ENCODE measurements at places on chromosomes 3 and 15.

- DNase-seq: no peak
Measured at GRCh38 chr3:54862526-54862925, 65.3 kb downstream of the LRTM1 start.

DNA sequence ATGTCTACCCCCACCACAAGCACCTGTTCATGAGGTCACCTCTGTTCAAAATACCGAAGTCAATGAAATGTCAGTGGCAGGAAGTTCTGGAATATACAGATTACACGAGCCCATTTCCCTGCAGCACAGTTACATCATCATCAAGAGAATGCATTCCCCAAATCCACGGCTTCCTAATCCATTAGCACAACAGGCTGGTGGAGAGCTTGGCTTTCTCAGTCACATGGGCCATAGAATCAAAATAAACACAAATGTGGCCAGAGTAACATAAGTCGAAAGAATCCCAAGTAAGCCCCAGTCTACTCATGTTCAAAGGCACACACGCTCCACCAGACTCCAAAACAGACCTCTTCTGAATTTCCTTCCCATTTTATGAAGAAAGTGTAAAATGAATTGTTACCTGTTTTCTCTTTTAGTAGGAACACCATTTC lies 419.3 kb downstream of the MAGI1 start:
- no peak for DNase-seq

GRCh38 chr3:8650583-8651416 lies 6.2 kb upstream of the SSUH2 start:
- no peak for DNase-seq

DNA sequence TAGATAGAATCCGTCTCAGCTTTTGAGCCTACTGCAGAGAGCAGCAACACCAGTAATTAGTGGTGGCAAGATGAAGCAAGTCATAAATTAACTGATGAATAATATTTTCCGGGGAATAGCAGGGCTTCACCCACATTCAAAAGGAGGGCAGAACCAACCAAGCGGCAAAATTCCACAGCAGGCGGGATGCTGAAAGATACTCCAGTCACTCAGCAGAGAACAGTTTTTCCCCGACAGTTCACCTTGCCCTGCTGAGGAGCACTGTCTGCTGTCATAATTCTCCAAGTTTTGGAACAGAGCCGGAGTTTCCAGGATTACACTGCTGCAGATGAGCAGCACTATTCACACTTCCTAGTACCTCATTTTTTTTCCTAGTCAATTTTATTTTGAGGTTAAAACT lies 274.7 kb downstream of the CD47 start:
- no peak for DNase-seq

DNA sequence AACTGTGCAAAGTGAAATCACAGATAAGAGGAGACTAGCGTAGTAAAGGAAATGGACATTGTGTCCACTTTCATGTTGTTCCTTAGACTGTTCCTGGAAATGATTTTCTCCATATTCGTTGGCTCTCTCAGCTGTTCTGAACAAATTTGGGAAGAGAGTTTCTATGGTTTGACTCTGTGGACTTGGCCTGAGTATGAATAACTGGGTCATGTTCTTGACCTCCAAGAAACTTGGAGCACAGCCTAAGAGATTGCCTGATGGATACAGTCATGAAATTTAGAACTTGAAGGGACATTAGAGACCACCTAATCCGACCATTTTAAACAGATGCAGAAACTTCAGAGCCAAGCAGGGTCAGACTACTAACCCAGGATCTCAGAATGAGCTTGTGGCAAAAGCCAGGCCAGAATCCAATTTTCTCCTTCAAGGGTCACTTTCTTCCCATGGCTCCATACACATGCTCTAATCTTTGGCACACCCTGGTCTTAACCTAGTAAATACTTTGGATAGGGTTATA lies 430.4 kb downstream of the RBMS3 start:
- no peak for DNase-seq

DNA sequence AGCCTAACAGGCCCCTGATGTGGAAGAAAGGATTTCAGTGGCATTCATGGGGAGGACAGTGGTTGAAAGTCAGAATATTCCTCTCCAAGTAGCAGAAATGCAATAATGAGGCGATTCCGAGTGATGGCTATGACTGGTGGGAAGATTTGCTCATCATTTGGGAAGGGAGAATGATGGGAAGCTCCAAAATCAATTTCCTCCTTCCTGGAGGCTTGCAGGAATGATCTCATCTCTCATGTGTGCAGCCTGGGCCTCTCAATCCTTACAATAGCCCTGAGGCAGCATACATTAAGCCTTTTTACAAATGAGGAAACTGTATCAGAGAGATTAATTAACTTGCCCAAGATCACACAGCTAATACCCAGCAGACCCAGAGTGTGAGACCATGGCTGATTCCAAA lies 58.7 kb downstream of the BOC start:
- DNase-seq: no peak

DNA sequence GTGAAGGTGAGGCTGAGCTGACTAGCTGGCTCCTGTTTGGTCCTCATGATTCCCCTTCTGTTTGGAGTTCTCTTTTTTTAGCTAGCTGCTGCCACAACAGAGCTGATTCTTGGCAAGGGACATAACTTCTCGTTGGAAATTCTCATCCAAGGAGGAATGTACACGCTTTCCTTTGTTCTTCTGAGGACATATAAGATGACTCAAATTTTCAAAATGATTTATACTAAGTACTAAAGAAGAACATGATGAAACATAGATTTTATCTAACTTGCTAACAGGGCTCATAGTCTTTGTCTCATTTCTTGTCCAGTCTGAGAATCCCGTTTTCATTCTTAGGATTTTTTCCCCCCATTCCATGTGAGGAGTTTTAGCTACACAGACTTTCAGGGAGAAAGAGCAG lies 2.9 kb upstream of the TFG start:
- no peak for DNase-seq

DNA sequence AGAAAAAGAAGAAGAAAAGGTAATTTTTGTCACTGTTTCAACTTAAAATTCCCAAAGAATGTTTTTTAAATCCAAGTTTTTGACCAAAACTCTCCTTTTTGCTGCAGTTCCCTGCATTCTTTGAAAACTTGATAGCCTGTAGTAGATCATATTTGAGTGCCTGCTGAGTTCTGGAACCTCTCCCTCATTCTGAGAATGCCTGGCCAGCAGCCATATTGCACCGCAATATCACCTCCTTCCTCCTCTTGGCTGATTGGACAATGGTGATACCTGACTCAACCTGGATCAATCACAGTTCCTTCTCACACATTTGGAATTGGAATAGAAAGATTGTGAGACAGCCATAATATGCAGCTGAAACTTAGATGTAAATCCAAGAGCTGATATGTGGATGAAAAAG lies 97.6 kb upstream of the GAP43 start:
- DNase-seq: no peak

- DNase-seq: no peak
Measured at GRCh38 chr15:52144656-52145178, 32.1 kb upstream of the BCL2L10 start.

DNA sequence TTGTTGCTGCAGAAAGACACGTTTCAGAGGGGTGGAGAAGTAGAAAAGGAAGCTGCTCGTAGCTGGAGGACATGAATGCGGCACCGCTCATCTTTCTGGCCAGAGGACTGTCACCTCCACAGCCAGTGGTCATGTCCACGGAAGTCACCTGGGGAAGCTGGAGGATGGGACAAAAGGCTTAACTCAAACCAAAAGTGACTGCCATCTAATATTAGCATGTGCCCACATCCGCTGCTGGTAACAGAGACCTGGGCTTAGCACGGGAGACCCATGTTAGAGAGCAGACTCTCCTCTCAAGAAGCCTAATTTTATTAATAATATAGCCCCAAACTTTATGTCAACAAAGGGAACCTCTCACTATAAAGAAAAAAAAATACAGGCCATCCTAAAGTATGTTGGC lies 5.9 kb downstream of the MEX3B start:
- DNase-seq: no peak

GRCh38 chr15:74019734-74020133 lies 25.2 kb downstream of the PML start:
- DNase-seq: no peak

GRCh38 chr3:149563114-149563513 lies 88.6 kb downstream of the TM4SF4 start:
- DNase-seq: no peak

DNA sequence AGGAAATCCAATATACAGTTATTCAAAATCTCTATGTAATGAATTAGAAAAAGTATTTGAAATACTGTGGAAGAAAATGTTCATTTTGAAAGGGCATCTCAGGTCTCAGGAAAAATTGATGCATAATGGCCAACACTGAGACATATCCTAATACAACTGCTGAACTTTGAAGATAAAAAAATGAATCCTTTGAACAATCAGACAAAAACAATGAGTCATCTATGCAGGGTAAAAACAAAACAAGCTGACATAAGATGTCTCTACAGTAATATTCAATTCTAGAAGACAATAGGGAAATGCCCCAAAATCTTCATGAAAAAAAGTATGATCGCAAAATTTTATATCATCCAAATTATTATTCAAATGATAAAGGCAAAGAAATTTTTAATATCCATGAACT lies 34.0 kb upstream of the ZNF280D start:
- no peak for DNase-seq

- DNase-seq: no peak
Measured at GRCh38 chr3:42140665-42141203, 49.6 kb downstream of the TRAK1 start.

GRCh38 chr15:80464951-80465625 lies 60.9 kb downstream of the ARNT2 start:
- no peak for DNase-seq

DNA sequence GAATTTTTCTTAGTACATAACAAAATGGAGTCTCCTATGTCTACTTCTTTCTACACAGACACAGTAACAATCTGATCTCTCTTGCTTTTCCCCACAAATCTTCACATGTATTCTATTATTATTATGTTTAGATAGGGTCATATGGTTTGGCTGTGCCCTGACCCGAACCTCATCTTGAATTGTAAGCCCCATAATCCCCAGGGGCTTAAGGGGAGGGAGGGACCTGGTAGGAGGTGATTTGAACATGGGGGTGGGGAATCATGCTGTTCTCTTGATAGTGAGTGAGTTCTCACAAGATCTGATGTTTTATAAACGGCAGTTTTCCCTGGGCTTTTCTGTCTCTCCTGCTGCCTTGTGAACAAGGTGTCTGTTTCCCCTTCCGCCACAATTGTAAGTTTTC lies 86.7 kb upstream of the SELENOK start:
- DNase-seq: no peak

DNA sequence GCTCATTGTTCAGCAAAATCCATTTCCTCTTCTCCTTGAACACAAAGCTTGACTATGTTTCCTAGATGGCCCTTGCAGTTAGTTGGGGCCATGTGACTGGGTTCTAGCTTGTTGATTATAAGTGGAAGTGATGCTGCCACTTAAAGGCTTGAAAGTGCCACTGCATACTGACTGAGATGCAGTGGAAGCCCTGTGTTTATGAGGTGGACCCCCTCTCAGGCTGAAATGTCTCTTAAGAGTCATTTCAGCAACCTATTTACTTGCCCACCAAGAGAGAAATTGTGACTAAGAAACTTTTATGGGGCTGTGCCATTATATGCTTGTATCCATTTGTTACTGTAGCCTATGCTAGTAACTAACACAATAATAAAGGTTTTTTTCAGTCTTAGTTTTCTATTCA lies 8.4 kb upstream of the ANP32A start:
- DNase-seq: no peak

- DNase-seq: no peak
Measured at GRCh38 chr3:86814918-86815655, 175.9 kb downstream of the VGLL3 start.

- no peak for DNase-seq
Measured at GRCh38 chr3:147937341-147937740, 528.2 kb downstream of the ZIC1 start.

DNA sequence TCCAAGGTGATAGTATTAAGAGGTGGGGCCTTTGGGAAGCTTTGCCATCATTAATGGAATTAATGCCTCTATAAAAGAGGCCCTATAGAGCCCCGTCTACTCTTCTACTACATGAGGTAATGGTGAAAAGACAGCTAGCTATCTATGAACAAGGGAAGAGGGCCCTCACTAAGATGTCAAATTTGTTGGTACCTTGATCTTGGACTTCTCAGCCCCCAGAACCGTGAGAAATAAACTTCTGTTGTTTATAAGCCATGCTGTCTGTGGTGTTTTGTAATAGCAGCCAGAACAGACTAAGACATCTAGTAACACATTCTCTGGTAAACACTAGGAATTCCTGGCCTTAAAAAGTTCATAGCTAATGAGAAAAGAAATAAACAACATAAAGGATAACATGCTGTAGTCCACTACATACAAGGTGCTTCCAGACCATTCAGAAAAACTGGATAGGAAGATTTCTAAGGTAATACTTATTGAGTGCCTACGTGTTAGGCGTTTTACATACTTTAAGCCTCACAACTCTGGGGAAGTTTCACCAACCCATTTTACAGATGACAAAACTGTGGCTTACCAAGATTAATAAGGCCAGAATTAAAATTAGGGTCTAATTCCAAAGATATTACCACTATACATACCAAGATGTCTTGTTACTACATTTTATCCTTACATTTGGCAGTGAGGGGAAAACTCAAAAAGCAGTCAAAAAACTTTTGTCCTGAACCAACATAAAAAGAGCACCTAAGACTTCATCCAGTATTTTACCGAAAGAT lies 3.2 kb downstream of the UBE3A start:
- no peak for DNase-seq

DNA sequence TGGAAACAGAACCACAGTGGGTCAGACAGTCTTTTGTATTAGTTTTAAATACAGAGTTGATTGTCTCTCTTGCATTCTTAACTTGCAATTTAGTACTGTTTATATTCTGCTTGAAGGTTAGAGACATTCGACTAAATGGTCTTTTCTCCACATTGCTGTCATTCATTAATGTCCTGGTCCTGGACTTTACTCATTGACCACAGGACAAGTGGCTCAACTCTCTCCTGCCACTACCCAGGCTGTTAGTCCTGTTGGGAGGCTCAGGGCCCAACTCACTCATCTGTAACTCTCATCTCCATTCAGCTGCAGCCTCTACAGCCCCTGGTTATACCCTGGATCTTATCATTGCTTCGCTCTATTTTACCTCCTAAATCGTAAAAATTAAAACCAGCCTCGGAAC lies 427.4 kb downstream of the LPP start:
- no peak for DNase-seq

GRCh38 chr3:184814214-184814613 lies 2.2 kb downstream of the VPS8 start:
- DNase-seq: no peak

DNA sequence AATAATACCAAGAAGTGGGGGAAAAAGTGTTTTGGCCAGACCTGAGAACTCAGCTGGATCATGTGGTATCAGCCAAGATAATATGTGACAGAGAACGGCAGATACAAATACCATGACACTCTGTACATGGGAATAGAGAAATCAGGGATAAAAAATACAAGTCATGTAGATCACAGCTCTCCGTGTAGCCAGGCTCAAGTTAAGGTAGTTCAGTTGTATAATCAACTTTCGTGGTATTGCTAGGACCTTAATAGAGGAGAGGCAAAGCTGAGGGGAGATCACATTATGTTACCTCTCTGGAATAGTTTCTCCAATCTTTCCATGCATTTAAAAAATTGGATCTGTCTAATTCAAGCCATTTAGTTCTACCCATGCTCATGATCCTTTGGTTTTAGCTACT lies 179.8 kb downstream of the GHSR start:
- DNase-seq: no peak
